ENCODE measurements at places on chromosomes 1 and 21. TPM values are rescaled to one million over a fixed set of nuclear protein-coding genes. Genes with fewer than 3 reads are reported as not detected.

OR2L2 gene
- 0.02 TPM for total RNA-seq

VAV3 gene
- 1.3 TPM for total RNA-seq

CR1L gene
- not detected for total RNA-seq

BEND5 gene
- total RNA-seq: not detected

PTCH2 gene
- 0.20 TPM for total RNA-seq

DR1 gene
- total RNA-seq: 32.3 TPM

OR2T11 gene
- not detected for total RNA-seq

MASP2 gene
- total RNA-seq: 0.08 TPM

BCL2L15 gene
- total RNA-seq: 0.94 TPM

PLA2G2D gene
- not detected for total RNA-seq

TBX15 gene
- total RNA-seq: 0.10 TPM

LCE3D gene
- 1.3 TPM for total RNA-seq

TRPM2 gene
- total RNA-seq: 9.3 TPM

VHLL gene
- total RNA-seq: not detected

TNFRSF4 gene
- total RNA-seq: not detected

CRABP2 gene
- 11.6 TPM for total RNA-seq

RXFP4 gene
- not detected for total RNA-seq

ZNF648 gene
- not detected for total RNA-seq

GSTM1 gene
- total RNA-seq: not detected

ZNF593OS gene
- 0.36 TPM for total RNA-seq

PAPPA2 gene
- not detected for total RNA-seq

OR2T29 gene
- total RNA-seq: not detected

SNRNP40 gene
- total RNA-seq: 48.5 TPM

SLC9C2 gene
- not detected for total RNA-seq

TEKT2 gene
- total RNA-seq: not detected

KCNC4 gene
- 4.0 TPM for total RNA-seq

SYPL2 gene
- total RNA-seq: 0.13 TPM

SPRR2B gene
- not detected for total RNA-seq

ERRFI1 gene
- 86.0 TPM for total RNA-seq

PLEKHA6 gene
- total RNA-seq: 22.2 TPM

TMOD4 gene
- total RNA-seq: not detected

MTR gene
- total RNA-seq: 5.8 TPM

CD52 gene
- not detected for total RNA-seq

MPZ gene
- total RNA-seq: 0.35 TPM

KIF2C gene
- 42.7 TPM for total RNA-seq
